ENCODE measurements at places on chromosomes 1 and 21. TPM values are rescaled to one million over a fixed set of nuclear protein-coding genes. Genes with fewer than 3 reads are reported as not detected.
A peak's percentile ranks its signal among the peaks of the same experiment; 100 is the strongest.

DNA sequence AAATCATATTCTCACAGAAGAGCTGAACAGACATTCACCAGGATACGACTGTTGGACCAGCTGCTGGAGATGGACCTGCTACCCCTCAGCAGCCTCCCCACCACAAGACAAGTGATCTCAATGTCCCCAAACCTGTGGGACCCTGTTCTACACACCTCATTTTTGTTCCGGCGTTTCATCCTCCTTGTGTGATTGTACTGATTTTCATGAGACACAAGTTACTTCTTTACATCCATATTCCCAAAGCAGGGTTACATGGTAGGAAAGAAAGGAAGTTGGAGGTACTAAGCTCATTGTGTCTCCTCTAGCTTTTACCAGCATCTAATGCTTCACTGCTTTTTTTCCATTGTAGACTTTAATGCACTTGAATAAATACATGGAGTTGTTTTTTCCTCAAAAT is 8.7 kb downstream of the ADAMTS1 start:
- no peak overlapping the region for H3K4me3 ChIP-seq
- DNase-seq = no peak
- H3K27ac ChIP-seq = no peak overlapping the region
- peaks cover 33% of the 10 kb centered on the region for H3K36me3 ChIP-seq
- H3K27me3 ChIP-seq = no peaks in the 10 kb centered on the region

COL8A2 gene
- 5.7 TPM for total RNA-seq

DNA sequence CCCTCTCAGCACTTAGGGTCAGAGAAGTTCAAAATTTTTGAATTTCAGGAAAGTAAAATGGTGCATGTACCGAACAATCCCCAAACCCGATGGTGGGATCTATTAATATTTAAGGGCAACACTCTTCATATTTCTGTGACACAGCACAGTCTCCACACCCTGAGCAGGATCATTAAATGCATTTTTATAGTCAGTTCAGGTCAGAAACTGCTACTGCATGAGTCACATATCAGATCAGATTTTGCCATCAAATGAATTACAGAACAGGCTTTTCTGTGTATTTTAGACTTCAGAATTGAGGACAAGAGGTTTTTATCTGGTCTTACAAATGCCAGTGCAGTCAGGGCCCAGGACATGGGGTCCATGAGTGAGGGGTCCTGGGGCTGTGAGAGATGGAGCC is 79.2 kb downstream of the RIPK4 start:
- H3K36me3 ChIP-seq = no peaks in the 10 kb centered on the region
- H3K27me3 ChIP-seq = no peaks in the 10 kb centered on the region
- H3K27ac ChIP-seq = no peak overlapping the region
- no peak for DNase-seq
- no peak overlapping the region for H3K4me3 ChIP-seq

DNA sequence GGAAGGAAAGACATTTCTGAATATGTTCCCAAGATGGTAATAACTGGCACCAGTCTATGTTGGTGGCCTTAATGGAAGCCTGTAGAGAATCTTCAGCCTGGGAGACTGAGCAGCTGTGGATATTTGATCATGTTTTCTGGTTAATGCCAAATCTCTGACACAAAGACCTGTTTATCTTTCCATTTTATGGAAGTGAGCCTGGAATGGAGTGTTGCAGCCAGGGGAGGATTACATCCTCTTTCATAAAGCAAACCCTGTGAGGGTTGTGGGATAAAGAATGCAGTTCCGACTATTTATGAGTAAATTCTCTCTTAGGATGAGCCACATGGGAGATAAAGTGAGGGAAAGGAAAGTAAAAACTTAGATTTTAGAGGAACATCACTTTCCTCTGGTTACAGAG is 144.1 kb downstream of the PCP4 start:
- DNase-seq = no peak
- no peaks in the 10 kb centered on the region for H3K4me1 ChIP-seq
- H3K27me3 ChIP-seq = no peaks in the 10 kb centered on the region
- no peaks in the 10 kb centered on the region for H3K36me3 ChIP-seq
- no peak overlapping the region for H3K27ac ChIP-seq

DNA sequence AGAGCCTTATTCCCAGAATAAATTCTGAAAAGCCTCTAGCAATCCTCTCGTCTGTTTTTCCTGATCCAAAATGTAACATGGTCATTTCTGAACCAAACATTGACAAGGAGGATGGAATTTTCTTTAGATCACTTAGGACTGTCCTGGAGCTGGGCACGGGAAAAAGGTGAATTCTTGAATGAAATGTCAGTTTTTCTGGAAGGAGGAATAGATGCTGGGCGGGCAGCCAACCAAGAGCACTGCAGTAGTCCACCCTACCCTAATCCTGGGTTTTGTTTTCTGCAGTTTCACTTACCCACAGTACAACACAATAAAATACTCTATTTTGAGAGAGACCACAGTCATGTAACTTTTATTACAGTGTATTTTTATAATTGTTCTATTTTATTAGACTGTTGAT is 20.9 kb downstream of the RIT1 start:
- H3K27ac ChIP-seq = no peak overlapping the region
- no peaks in the 10 kb centered on the region for H3K27me3 ChIP-seq
- no peaks in the 10 kb centered on the region for H3K4me1 ChIP-seq

- no peak for DNase-seq
- no peak overlapping the region for H3K27ac ChIP-seq
Measured at GRCh38 chr1:11615090-11615489, 39.1 kb downstream of the FBXO2 start.

- H3K4me3 ChIP-seq = no peak overlapping the region
- no peak overlapping the region for H3K27ac ChIP-seq
- no peak for DNase-seq
- peaks cover 50% of the 10 kb centered on the region for H3K36me3 ChIP-seq
- no peaks in the 10 kb centered on the region for H3K27me3 ChIP-seq
Measured at GRCh38 chr1:32045772-32046171, 27.0 kb upstream of the TMEM39B start.

ABCA4 gene
- total RNA-seq = 0.67 TPM

DNA sequence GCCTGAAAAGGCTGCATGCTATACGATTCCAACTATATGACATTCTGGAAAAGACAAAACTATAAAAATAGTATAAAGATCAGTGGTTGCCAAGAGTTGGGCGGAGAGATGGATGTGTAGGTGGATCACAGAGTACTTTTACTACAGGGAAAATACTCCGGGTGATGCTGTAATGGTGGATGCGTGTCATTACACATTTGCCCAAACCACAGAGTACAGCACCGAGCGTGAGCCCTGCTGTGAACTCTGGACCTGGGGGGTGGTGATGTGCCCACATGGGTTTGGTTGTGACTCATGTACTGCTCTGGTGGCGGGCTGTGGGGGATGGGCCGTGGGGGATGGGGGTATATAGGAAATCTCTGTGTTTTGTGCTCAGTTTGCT is 162.7 kb upstream of the COL6A1 start:
- DNase-seq = no peak
- no peaks in the 10 kb centered on the region for H3K36me3 ChIP-seq
- H3K27ac ChIP-seq = no peak overlapping the region
- H3K4me1 ChIP-seq = no peaks in the 10 kb centered on the region
- no peaks in the 10 kb centered on the region for H3K27me3 ChIP-seq
- H3K4me3 ChIP-seq = no peak overlapping the region

GBP7 gene
- total RNA-seq = not detected

DNA sequence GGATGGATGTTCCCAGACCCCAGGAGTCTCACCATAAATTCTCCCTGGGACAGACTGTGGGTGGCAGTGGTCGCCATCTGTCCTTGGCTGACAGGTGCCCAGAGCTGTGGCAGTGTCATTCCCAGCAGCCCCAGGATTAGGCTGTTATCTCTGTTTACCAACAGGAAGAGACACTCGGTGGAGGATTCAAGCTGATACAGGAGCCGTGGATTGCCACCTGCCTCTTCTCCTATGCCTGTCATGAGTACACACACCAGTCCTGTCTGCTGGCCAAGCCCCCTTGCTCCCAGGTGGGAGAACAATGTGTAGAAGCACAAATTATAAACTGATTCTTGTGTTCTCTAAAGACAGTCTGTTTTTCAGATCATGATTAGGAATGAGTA is 152.6 kb downstream of the ETS2 start:
- H3K4me3 ChIP-seq = no peak overlapping the region
- no peak for DNase-seq
- H3K4me1 ChIP-seq = peaks cover 8% of the 10 kb centered on the region
- H3K36me3 ChIP-seq = no peaks in the 10 kb centered on the region
- H3K27me3 ChIP-seq = no peaks in the 10 kb centered on the region

S100A4 gene
- total RNA-seq = 180 TPM

GRCh38 chr1:42259059-42259738 is 75.8 kb downstream of the FOXJ3 start:
- no peak for DNase-seq
- H3K36me3 ChIP-seq = no peaks in the 10 kb centered on the region
- no peak overlapping the region for H3K4me3 ChIP-seq
- H3K27ac ChIP-seq = peak overlapping the region; percentile 8
- peaks cover 32% of the 10 kb centered on the region for H3K4me1 ChIP-seq
- H3K27me3 ChIP-seq = no peaks in the 10 kb centered on the region

- peaks cover 28% of the 10 kb centered on the region for H3K36me3 ChIP-seq
- H3K4me1 ChIP-seq = peaks cover 28% of the 10 kb centered on the region
- no peak overlapping the region for H3K4me3 ChIP-seq
- peak overlapping the region; percentile 44 for H3K27ac ChIP-seq
Measured at GRCh38 chr1:147652306-147652705, 18.0 kb downstream of the ACP6 start.

DNA sequence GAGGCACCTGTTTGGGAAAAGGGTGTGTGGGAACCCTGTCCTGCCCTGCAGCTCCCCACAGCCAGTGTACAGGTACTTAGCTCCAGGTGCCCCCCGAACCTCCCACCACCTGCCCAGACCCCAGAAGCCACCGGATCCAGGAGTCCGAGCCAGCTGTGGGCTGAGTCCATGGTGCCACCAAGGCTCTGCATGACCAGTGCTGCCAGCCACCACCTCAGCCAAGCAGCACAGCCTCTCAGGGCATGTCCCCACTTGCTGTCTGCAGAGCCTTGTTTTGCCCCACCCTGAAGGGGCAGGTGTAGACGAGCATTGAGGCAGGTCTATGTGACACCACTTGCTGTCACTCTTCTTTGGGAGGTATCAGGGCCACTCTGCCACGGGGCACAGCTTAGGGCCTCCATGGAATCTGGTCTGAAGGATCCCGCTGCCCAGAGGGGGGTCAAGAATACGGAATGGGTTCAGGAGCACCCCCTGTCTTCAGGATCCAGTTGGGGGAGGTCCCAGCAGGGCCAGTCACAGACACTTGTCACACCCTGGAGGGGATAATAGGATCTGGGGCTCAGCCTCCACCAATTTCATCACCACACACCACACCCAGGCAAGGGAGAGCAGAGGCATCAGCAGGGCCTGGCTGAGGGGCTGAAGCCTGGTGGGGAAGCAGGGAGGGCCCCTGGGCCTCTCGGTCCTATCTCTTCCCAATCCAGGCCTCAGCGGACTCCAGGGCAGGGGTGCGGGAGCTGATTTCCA is 27.7 kb downstream of the ARHGEF19 start:
- no peaks in the 10 kb centered on the region for H3K27me3 ChIP-seq
- no peaks in the 10 kb centered on the region for H3K36me3 ChIP-seq
- H3K4me1 ChIP-seq = peaks cover 18% of the 10 kb centered on the region
- no peak overlapping the region for H3K4me3 ChIP-seq

GRCh38 chr1:63731117-63732043 is 42.4 kb upstream of the ROR1 start:
- H3K4me3 ChIP-seq = no peak overlapping the region
- no peaks in the 10 kb centered on the region for H3K27me3 ChIP-seq
- no peaks in the 10 kb centered on the region for H3K4me1 ChIP-seq
- no peaks in the 10 kb centered on the region for H3K36me3 ChIP-seq
- no peak overlapping the region for H3K27ac ChIP-seq

DNA sequence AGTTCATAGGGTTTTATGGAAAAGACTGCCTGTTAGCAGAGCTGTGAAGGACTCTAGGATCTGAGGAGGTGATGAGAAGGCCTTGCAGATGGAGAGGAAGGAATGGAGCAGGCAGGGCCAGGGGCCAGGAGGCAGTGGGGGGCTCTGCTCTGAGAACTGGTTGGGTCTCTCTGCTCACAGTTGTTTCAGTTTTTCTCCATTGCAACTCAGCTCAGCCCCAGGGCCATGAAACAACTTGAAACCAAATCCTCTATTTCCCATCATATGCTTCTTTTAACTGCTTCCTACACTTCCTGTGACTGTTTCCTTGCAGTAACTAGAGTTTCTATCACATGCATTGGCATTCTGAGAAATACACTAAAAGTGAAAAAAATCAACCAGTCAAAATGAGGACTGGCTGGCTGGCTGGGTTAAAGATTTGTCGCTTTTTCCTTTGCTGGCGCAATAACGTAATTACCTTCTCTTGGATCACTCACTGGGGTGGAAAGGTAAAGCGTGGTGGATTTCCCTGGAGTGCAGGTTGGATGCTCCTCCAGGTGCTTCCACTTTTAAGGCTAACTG is 172.0 kb downstream of the CDC7 start:
- no peaks in the 10 kb centered on the region for H3K27me3 ChIP-seq
- DNase-seq = no peak
- H3K36me3 ChIP-seq = no peaks in the 10 kb centered on the region
- peaks cover 19% of the 10 kb centered on the region for H3K4me1 ChIP-seq
- peak overlapping the region; percentile 40 for H3K27ac ChIP-seq

ANKRD35 gene
- total RNA-seq = 3.8 TPM

DNA sequence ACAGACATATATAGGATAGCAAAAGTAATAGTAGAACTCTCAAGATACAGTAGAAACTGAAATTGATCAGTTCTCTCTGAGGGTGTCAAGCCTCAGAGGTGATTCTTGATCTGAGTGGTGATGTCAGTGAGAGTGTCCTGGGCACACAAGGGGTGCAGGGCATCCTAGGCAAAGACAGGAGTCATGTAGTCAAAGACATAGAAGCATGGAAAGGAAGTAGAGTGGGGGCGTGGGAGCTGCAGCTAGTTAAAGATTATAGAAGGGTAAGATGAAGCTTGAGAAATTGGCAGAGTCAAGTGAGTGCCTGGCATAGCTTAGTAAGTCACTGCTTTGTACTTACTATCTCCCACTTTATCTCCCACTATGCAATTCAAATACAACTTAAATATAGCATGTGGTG is 22.8 kb downstream of the CDC7 start:
- H3K36me3 ChIP-seq = no peaks in the 10 kb centered on the region
- H3K4me3 ChIP-seq = no peak overlapping the region
- H3K27ac ChIP-seq = no peak overlapping the region
- DNase-seq = no peak

DNA sequence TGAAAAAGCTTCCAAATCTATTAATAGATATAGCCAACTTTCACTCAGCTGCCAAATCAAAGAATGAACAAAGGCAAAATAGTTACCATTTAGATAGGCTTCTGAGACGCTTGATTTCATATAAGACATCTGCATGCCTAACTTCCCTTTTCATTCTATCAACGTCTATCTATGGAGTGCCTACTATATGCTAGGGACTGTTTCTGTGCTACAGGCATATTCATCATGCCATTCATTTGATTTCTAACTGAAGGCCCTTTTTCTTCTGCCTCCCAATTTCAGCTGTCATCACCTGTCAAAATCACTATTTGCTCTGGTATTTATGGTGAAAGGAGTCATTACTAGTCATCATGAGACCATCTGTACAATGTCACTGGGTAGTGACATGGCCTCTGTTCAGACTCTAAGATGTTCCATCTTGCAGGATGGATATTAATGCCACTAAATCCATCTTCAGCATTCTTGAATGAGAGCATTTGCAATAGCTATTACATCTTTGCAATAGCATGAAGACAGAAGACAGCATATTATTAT is 4.3 kb upstream of the KRTAP13-1 start:
- H3K4me3 ChIP-seq = no peak overlapping the region
- H3K36me3 ChIP-seq = no peaks in the 10 kb centered on the region

PCAT6 gene
- not detected for total RNA-seq

- H3K36me3 ChIP-seq = no peaks in the 10 kb centered on the region
- H3K4me3 ChIP-seq = no peak overlapping the region
- no peaks in the 10 kb centered on the region for H3K27me3 ChIP-seq
- DNase-seq = no peak
- H3K27ac ChIP-seq = no peak overlapping the region
- H3K4me1 ChIP-seq = no peaks in the 10 kb centered on the region
Measured at GRCh38 chr1:1167841-1168450, 5.7 kb upstream of the TTLL10 start.

CHI3L1 gene
- 3.4 TPM for total RNA-seq

Measured in thyroid gland (tissue), 4 donors.